ENCODE measurements at places on chromosomes 16 and 17. TPM values are rescaled to one million over a fixed set of nuclear protein-coding genes. Genes with fewer than 3 reads are reported as not detected.

The CNTD1 gene
- total RNA-seq = not detected

The MT1H gene
- total RNA-seq = not detected

The ADORA2B gene
- total RNA-seq = 1.5 TPM

GRCh38 chr17:63833026-63833740, 5.7 kb upstream of the FTSJ3 start:
- peaks cover 67% of the 10 kb centered on the region for H3K36me3 ChIP-seq
- H3K4me1 ChIP-seq = peaks cover 48% of the 10 kb centered on the region
- H3K27ac ChIP-seq = no peak overlapping the region
- no peak overlapping the region for H3K4me3 ChIP-seq
- DNase-seq = no peak

DNA sequence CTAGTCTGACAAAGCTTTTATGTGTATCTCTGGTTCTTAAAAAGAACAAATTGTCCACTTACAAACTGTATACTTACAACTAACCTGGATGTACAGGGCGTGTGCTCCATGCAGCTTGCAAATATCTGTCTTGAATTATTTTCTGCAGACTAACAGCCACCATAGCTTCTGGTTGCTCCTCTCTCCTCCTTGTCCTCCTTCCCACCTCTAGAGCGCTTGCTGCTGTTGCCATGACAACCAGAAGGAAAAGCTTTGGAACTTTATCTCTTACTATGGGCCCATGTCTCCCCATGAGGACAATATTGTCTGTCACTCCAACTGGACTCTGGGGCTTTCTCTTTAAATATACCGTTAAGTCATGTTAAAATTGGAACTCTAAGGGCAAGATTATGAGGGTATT, 71.5 kb upstream of the DHX40 start:
- H3K4me1 ChIP-seq = no peaks in the 10 kb centered on the region
- no peaks in the 10 kb centered on the region for H3K36me3 ChIP-seq
- no peak overlapping the region for H3K4me3 ChIP-seq
- no peak overlapping the region for H3K27ac ChIP-seq

All from activated T-helper 1 cell treated with anti-CD3 and anti-CD28 coated beads, Interleukin-12 subunit alpha, Interleukin-12 subunit beta, Interleukin-2, Interleukin-4 antibody, amounts not matched to agents 30 ng/mL and 10 ng/mL and 1 ng/mL, durations not matched to agents 14 hours and 24 hours and 36 hours (primary cell).